ENCODE measurements at places on chromosomes 7 and 10. TPM values are rescaled to one million over a fixed set of nuclear protein-coding genes. Genes with fewer than 3 reads are reported as not detected.

NUTM2E gene
- total RNA-seq = not detected

AKR1C4 gene
- total RNA-seq = not detected

GNAT3 gene
- total RNA-seq = not detected

RNF32 gene
- total RNA-seq = 0.62 TPM

DNAJC12 gene
- total RNA-seq = 46.7 TPM

HACD1 gene
- 3.5 TPM for total RNA-seq

OR2A25 gene
- not detected for total RNA-seq

PCLO gene
- not detected for total RNA-seq

EVX1 gene
- not detected for total RNA-seq

STX1A gene
- total RNA-seq = 4.9 TPM

SYT15B gene
- 0.08 TPM for total RNA-seq

SPACDR gene
- 1.5 TPM for total RNA-seq

PPP1R17 gene
- total RNA-seq = not detected

TMEM213 gene
- total RNA-seq = not detected

INPP5F gene
- 19.1 TPM for total RNA-seq

RAB19 gene
- total RNA-seq = 7.6 TPM

MKLN1 gene
- 32.4 TPM for total RNA-seq

CNTNAP2 gene
- 0.22 TPM for total RNA-seq

ASB4 gene
- total RNA-seq = not detected

TMEM130 gene
- total RNA-seq = not detected

PLXNA4 gene
- 0.29 TPM for total RNA-seq

LRRD1 gene
- total RNA-seq = not detected

CYP3A4 gene
- not detected for total RNA-seq

MEOX2 gene
- total RNA-seq = not detected

MAT1A gene
- not detected for total RNA-seq

AMPH gene
- not detected for total RNA-seq

TMEM140 gene
- total RNA-seq = 12.7 TPM

GAD2 gene
- total RNA-seq = not detected

SOSTDC1 gene
- not detected for total RNA-seq

RET gene
- not detected for total RNA-seq

FEZF1 gene
- total RNA-seq = not detected

GIMAP1 gene
- 6.1 TPM for total RNA-seq

ERVW-1 gene
- not detected for total RNA-seq

UCMA gene
- total RNA-seq = not detected

NODAL gene
- not detected for total RNA-seq

SVIL gene
- total RNA-seq = 8.5 TPM

DRGX gene
- not detected for total RNA-seq

ZMIZ2 gene
- total RNA-seq = 116 TPM

FAM24B gene
- total RNA-seq = 11.2 TPM

GPR85 gene
- not detected for total RNA-seq

CYP3A7 gene
- total RNA-seq = not detected

PLAU gene
- not detected for total RNA-seq

PDE6C gene
- total RNA-seq = not detected

BCL7B gene
- total RNA-seq = 66.2 TPM

ADAM22 gene
- 2.3 TPM for total RNA-seq

AS3MT gene
- 1.2 TPM for total RNA-seq
